ENCODE measurements at places on chromosomes 1 and 21.
A peak's percentile ranks its signal among the peaks of the same experiment; 100 is the strongest.

DNA sequence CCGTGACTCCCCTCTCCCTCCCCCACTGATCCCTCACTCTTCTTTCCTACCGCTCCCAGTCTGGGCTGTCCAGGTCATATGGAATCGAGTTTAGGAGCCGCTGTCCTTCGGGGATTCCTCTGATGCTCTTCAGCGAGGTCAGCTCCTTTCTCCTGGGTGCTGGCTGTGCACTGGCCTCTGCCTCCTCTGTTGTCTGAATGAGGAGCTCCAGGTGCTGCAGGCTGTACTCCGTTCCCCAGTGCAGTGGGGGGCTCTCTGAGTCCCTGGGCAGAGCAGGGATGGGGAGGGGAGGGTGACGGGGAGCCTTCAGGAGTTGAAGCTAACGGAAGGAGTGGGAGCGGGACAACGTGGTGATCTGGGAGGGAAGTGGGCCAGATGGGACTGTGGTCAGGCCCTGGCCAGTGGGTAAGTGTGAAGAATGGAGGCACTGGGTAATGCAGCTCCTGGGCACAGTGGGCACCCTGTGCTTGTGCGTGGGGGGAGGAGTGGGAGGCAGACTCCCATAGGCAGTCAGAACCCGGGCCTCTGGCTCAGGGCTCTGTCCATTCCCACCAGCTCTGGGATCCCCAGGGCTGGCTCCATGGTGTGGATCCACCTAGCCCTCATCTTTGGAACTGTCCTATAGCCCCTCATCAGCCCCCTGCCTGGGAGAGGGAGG lies 59.5 kb upstream of the TLR5 start:
- no peak for DNase-seq

DNA sequence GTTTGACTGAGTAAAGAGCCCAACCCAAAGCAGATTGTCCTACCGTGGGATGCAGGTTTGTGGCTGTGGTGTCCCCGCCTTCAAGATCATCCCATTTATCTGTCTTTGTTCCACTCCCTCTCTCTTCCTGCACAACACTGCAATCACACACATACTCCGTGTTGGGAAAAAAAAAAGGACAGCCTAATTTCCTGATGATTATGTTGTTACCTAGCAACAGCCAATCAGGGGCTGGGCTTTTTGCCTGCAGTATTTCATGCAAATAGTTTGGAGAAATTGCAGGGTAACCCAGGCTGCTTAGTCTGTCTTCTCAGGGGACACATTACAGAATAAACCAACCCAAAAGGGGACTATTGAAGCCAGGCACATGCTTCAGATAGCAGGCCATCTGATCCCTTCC lies 38.3 kb downstream of the PHC2 start:
- no peak for DNase-seq

- DNase-seq = no peak
These were observed 1.2 kb downstream of the OLIG1 start for GRCh38 chr21:33070998-33071769.

- no peak for DNase-seq
These were observed 1039.4 kb upstream of the B3GALT2 start for GRCh38 chr1:194225821-194226220.

DNA sequence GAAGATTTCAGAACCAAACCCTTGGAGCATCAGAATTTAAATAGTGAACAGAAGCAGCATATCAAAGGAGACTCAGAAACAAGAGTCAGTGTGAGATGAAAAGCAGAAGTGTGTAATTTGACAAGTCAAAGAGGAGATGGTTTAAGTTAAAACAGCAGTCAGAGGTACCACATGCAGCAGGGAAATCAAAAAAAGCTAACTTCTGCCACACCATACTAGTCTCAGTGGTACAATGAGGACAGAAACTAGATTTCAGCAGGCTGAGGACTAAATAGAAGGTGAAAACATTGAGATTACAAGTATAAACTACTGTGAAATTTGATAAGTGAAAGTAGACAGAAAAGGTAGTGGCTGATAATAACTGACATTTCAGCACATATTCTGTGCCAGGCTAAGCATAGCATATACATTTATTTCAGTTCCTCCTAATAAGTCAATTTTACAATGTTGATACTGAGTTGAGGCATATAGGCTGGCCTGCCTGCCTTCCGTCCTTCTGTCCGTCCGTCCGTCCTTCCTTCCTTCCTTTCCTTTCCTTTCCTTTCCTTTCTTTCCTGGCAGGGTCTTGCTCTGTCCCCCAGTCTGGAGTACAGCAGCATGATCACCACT lies 12.6 kb downstream of the SUCO start:
- no peak for DNase-seq

- DNase-seq = no peak
These were observed 2.9 kb downstream of the TRIM63 start for GRCh38 chr1:26064553-26064952.

DNA sequence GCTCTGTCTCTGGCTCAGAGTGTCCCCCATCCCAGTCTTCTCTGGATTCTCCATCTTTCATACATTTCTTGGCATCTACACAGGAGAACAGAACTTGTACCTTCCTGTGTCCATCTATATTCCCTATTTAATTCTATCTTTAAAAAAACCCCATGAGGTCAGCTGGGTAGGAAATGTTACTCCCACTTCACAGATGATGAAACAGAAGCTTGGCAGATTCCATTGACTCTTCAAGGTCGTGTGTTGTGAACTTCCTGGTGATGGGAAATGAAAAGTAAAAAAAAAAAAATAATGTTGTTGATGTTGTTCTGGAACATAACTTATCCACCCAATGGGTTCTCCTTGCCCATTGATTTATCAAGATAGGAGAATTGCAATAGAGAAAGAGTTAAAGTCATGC lies 8.9 kb downstream of the CHI3L2 start:
- no peak for DNase-seq

DNA sequence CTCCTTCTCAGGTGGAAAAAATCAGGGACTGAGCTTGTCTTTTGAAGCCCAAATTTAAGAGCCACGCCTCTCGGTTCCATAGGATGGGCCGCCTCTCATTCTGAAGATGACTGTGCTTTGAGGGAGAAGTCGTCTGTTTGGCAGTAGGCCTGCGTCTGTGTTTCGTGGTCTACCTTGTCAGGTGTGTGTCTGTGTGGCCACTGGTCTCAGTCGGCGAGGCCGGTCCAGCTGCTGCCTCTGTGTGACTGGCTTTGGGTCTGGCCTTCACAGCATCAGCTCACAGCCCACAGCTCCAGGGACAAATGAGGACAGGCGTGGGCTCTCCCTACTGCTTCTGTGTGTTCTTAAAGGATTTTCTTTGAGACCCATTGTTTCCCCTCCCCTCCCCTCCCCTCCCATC lies 50.3 kb downstream of the B3GALT5 start:
- DNase-seq = no peak

- DNase-seq = no peak
These were observed 7.1 kb upstream of the DIPK1A start for GRCh38 chr1:92968138-92969032.

- DNase-seq = peak; percentile 35
These were observed 20.9 kb downstream of the RCAN1 start for GRCh38 chr21:34593954-34594531.

DNA sequence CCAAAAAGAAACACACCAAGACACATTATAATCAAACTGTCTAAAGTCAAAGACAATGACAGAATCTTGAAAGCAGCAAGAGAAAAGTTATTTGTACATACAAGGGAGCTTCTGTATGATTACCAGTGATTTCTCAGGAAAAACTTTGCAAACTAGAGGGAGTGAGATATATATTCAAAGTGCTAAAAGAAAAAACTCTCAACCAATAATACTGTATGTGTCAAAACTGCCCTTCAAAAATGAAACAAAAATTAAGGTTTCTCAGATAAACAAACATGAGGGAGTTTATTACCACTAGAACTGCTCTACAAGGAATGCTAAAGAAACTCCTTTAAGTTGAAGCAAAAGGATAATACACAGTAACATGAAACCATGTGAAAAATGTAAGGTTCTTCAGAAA lies 79.4 kb downstream of the LBR start:
- no peak for DNase-seq

- no peak for DNase-seq
These were observed 37.7 kb downstream of the CD34 start for GRCh38 chr1:207873055-207873890.

GRCh38 chr1:54018635-54019034 lies 649 bp upstream of the LDLRAD1 start:
- no peak for DNase-seq

DNA sequence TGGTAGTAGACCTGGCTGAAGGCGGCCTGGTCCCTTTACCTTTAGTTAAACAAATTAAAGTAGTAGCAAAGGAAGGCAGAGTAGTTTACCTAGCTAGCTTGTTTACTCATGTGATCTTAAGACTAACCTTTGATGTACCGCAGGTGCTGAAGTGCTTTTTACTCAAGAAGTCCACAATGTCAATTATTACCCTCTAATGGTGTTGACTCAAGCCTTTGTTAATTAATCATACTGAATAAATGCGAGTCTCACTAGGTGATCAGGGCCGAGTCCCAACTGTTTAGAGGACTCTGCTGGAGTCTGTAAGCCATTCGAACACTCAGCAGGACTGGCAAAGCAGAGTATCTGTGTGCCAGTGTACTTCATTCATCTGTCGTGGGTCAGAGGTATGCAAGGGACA lies 381.1 kb upstream of the NCAM2 start:
- no peak for DNase-seq

DNA sequence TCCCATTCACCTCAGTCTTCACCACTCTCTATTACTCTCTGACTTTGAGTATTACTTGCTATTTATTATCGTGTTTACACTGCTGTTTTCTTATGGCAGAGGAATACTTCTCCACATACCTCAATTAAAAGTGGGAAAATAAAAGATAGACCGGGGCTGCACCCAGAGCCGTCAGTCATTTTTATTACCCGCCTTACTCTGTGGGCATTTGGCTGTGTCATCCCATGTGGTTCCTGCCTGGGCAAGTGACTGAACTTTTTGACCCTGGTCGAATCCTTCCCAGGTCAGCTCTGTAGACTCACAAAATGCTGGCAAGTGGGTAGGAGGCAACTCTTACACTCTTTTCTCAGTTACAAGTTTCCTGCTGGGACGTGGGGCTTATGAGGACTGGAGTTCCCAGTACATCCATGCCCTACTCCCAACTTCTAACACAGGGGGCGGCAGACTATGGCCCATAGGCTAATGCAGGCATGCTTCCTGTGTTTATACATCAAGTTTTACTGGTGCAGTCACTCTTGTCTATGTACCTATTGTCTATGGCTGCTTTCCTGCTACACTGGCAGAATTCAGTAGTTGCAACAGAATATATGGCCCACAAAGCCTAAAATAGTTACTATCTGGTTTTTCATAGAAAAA lies 69.5 kb upstream of the KCND3 start:
- no peak for DNase-seq

GRCh38 chr1:1244192-1244811 lies 2.2 kb downstream of the C1QTNF12 start:
- no peak for DNase-seq

DNA sequence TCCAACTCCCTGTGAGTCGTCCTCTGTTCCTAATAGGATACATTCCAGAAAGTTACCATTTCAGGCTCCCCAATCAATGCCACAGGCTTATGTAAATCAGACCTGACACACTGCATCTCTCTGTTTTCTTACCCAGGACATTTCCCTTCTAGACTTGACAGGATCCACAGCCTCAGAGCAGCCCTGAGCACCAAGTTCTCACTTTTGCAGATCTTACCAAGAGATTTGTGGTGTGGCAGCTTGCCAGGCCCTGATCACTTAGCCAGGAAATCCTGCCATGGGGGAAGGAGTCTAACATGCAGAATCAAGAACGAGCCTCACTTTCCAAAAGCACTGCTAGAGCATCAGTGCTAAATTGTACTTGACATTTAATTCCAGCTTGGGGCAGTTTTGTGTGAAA lies 202.9 kb downstream of the TBX15 start:
- DNase-seq = no peak

DNA sequence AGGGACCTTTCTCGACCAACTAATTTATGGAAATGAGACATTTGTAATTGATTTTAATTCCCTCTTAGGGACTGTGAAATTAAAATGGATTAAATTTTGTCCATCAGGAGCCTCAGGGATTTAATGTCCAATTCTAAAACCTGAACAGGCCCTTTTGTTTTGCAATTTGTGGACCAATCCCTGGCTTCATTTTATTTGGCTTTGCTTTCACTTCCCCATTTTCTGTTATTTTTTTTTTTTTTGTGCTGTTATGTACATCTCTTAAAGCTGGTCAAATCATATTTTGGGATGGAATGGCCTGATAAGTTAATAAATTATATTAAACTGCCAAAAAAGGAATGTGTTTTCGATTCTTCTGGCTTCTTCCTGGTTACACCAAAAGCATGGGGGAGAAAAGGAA lies 28.9 kb downstream of the ZSCAN20 start:
- DNase-seq = no peak

GRCh38 chr1:107404756-107405155 lies 263.9 kb downstream of the NTNG1 start:
- DNase-seq = no peak

DNA sequence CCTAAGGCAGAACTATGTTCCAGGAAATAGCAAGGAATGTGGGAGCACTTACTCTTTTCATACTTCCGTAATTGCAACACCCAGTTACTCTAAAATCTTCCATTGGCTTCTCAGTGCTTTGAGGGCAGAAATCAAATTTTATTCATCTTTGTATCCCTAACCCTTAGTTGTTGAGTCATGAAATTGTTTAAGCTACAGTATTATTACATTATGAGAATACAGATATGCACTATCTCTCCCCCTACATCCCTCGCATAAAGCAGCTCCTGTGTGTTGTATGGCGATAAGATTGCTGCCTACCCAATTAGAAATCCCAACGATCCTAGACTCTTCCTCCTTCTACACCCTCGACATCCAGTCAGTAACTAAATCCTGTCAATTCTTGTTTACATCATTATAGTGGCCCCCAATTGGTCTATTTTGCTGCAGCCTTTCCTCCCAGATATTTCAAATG lies 2.6 kb downstream of the AIDA start:
- no peak for DNase-seq

DNA sequence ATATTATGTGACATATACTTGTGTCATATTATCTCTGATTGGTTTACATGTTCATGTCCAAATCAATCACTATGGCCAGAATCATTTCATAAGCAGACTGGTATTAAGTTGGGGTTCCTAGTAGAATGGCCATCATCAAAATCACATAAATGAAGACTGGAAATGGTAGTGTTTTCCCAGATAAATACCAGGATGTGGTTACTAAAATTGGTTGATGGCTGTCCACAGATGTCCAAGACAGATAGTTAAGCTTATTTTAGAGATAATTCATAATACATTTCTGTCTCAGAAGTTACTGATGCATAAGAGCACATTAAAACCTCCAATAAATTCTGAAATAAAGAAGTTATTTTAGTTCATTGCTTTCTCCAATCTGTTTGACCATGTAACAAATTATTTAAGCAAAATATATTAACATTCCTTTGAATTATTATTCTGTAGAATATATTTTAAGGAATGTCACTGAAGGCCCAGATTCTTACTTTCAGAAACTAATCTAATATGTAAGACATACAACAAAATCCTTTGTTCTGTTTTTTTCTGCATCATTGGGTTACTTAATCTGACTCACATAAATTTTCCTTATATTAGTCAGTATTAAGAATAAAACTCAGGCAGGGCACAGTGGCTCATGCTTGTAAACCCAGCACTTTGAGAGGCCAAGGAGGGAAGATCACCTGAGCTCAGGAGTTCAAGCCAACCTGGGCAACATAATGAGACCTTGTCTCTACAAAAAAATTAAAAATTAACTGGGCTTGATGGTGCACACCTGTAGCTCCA lies 483.9 kb downstream of the PTPRC start:
- no peak for DNase-seq

GRCh38 chr1:147466543-147466942 lies 74.8 kb upstream of the BCL9 start:
- no peak for DNase-seq

All from NCI-H187 treated with DMSO at 0.1 percent for 48 hours (cell line).